ENCODE measurements at places on chromosomes 5 and 9.

- DNase-seq: no peak
Observed at GRCh38 chr5:52491071-52491787, 296.5 kb upstream of the ITGA1 start.

DNA sequence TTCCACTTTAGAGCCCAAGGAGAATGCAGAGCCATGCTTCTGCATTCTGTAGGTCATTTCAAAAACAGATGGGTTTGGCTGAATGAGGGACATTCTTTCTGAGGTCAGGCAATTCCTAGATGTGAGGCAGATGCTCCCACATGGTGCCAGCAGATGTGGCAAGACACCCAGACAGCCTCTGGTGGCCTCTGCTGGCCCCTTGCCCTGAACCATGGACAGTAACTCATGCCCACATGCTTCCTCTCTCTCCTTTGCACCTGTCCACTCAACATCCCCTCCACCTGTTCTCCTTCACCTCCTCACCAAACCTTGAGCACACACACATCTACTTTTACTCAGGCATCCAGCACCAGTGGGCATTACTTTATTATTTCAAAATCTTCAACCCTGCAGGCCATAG, 252.3 kb downstream of the DNAH5 start:
- no peak for DNase-seq

DNA sequence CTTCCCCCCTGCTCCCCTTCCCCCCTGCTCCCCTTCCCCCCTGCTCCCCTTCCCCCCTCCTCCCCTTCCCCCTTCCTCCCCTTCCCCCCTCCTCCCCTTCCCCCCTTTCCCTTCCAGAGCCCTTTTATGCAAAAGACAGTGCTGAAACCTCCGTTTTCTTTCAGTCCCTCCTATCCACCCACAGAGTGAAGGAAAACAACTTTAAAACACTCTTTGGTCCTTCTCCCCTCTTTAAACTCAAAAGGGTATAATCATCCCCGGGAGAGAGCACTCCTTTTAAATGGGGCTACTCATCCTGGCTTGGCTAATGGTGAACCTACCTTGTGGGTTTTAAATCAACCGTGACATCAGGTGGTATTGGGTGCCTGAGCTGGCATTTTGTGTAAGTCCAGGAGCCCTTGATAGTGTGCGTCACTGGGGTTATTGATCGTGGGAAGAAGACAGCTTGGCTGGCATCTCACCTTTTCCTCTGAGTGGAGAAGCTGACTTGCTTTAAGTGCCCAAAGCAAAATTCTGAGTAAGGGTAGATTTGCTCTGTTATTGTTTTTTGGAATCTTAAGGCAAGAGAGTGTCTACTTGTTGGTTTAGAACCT, 2.7 kb downstream of the LARP1 start:
- DNase-seq: no peak

GRCh38 chr5:146001544-146002190, 65.3 kb downstream of the SH3RF2 start:
- no peak for DNase-seq

GRCh38 chr5:143244990-143245389, 158.5 kb downstream of the NR3C1 start:
- DNase-seq: no peak

- no peak for DNase-seq
Observed at GRCh38 chr5:123708074-123708806, 196.3 kb downstream of the CSNK1G3 start.

DNA sequence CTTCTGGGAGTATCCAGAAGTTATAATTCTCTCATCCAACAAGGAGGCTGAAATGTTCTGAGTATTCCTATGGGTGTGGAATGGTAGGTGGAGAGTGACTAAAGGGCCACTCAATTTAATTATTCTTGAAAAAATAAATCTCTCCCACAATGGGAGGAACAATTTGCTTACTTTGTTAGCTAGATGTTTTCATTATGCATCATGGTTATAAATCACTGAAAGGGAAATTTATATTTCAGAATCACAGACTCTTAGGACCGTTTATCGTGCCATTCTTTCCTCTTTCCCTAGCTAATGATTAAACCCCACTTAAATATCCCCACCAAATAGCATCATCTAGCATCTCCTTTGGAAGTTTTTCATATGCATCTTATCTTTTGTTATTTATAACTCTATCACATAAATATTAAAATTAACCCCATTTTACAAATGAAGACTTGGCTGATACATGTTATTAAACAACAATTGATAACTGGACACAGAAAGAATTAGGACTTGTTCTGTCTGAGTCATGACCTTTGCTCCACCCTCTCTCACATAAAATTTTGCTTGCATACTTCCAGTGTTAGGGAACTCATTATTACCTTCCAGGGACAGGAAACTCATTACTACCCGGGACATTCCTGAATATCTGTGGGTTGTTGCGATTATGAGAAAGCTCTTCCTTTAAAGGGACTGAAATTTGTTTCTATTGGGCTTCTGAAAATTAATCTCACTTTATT, 94.9 kb upstream of the NMUR2 start:
- no peak for DNase-seq

GRCh38 chr5:78544561-78545201, 103.9 kb downstream of the LHFPL2 start:
- no peak for DNase-seq

DNA sequence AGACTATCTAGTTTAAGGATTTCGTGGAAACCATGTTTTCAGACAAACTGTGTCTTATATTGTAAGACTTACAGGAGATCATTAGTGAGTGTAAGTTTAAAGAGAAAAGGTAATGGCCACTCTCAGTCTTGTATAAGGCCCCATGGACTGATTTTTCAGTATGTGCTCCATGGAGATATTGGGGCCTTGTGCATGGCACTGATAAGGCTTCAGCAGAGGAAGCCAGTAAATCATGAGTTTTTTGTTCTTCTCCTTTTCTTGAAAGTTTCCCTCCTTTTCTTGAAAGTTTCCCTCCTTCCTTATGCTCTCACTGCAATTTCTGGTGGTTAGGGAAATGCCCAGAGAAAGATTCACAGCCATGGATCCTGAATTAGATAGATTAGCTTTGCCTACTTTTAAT, 471.3 kb downstream of the LRRC70 start:
- DNase-seq: no peak

DNA sequence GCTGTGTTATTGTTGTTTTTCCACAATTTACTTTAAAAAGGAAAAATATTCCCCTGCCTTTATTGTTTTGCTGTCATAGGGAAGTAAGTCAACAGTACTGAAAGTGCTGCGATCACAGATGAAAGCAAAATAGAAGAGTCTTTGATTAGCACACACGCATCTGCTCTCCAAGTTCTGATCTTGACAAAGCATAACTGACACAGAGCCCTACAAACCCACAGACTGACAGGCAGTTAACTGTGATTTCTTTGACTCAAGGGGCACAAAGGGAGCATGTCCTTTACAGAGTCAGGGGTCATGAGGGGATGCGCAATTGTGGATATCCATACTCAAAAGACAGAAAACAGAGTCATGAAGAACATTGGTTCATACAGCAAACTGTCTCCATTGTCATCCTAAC, 123.7 kb downstream of the SNCAIP start:
- no peak for DNase-seq

DNA sequence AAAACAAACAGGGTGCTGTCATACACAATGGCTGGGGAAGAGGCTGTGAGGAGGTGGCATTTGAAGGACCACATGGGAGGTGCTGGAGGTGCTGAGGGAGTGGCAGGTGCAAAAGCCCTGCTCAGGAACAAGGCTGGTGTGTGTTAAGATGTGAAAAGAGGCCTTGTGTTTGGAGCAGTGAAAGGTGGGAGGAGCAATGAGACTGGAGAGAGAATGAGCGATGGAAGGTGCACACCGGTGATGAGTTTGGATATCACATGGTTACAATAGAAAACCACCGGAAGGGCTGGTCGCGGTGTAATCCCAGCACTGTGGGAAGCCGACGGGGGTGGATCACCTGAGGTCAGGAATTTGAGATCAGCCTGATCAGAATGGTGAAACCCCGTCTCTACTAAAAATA, 9.2 kb upstream of the FIBCD1 start:
- no peak for DNase-seq
